ENCODE measurements at places on chromosomes 16 and 17.

DNA sequence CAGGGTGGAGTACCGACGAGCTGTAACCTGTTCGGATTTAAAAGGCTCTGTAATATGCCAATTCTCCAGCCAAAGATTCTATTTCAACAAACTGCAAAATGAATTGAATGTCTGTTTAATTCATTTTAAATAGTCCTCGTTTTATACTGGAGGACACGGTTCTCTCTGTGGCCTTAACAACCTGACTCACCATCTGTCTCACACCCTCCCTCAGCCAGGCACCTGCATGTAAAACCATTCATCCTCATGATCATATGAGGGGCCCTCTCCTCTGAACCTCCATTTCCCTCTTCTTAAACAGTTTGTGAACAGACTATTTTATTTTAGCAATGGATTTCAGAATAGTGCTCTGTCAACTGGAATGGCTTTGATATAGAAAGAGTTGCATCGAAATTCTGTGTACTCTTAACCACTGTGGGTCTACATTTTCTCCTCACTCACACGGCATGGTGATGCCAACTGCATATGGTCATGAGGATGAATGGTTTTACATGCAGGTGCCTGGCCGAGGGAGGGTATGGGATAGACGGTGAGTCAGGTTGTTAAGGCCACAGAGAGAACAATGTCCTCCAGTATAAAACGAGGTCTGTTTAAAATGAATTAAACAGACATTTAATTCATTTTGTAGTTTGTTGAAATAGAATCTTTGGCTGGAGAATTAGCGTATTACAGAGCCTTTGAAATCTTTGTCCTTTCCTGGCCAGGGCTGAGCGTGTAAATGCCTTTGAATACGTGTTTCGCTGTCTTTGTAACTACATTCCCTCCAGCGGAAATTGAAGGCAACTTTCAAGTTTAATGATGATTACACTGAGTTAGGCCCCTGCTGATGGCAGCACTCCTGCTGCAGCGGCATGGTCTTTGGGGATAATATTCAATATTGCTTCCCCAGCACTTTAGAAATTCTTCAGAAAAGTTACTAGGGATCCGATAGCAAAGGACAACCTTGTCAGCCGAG is 329.6 kb downstream of the SNX29 start:
- no peak for DNase-seq

DNA sequence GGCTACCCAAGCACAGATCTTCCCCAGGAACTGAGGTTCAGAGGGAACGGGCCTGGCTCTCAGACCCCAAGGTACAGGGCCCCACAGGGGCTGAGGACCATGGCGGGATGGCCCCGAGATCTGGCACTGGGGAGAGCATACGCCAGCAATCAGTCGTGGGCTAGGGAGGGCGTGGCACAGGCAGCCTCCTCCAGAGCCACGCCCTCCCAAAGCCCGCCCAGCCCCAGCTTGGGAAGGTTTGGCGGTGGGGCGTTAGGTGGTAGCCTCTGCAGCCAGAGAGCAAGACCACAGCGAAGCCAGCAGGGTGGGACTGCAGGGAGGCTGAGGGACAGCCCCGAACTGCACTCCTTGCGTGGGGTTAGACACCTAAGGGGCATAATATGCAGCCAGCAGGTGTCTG is 11.6 kb downstream of the WNT9B start:
- no peak for DNase-seq

DNA sequence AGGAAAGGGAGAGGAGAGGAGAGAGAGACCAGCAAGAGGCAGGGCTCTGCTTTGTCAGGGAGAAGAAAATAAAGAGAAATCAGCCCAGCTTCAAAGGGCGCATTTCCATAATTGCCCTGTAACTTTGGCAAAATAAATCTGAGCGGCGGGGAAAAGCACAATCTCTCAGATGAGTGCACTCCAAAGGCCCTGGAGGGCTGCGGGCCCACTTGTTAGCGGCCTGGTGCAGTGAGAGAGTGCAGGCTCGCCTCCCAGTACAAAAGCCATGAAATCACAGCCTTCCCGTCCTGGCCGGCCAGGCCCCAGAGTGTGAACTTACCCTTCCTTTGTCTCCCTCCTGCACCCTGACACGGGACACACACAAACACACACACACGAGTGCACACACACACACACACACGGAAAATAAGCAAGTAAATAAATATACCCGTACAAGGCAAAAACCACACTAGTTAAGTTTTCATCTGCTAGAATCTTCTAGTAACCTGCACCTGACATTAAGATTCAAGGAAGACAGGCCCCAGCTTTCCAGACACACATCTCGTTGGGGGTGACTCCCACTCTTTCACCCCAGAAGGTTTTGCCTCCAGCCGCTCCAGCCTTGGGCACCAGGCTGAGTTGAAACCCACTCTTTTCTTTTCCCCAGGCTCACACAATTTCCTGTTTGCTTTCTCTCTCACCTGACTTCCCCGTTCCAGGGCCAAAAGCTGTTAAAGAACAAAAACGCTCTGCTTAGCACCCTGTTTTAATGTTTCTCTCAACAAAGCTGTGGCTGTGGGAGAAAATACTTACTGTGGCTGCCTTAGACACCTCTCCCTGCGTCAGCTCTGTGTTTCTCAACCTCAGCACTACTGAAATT is 8.5 kb downstream of the IRX3 start:
- no peak for DNase-seq

DNA sequence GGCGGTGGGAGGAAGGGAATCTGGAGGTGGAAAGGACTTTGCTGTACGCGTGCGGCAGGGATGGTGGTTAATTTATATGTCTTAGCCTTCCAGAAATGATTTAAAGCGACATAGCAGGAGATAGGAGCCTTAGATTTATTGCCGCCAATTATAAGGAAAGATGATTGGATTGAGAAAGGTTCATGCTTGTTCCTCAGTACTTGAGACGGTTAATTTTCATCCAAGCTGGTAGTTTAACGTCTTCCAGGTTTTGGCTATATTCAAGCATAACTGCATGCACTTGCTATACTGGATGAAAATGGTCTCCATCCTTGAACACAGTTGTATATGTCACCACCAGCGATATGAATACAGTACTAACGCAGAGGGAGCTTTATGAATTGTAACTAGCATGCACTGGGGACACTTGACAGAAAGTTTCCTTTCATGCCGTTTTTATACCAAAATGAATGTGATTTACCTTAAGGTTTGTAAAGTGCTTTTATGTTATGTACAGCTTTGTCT is 610 bp upstream of the PEX12 start:
- DNase-seq: no peak

- no peak for DNase-seq
Observed at GRCh38 chr17:37147301-37147812, 198.6 kb downstream of the AATF start.

- DNase-seq: no peak
Observed at GRCh38 chr17:72642720-72643119, 449.8 kb downstream of the SLC39A11 start.

Data from lower leg skin (tissue), 4 donors.